ENCODE measurements at places on chromosomes 3 and 15. TPM values are rescaled to one million over a fixed set of nuclear protein-coding genes. Genes with fewer than 3 reads are reported as not detected.

- H3K27ac ChIP-seq, result no peak overlapping the region
- H3K27me3 ChIP-seq, result no peaks in the 10 kb centered on the region
- H3K4me1 ChIP-seq, result no peaks in the 10 kb centered on the region
Measured at GRCh38 chr3:49639551-49639950, 34.6 kb upstream of the APEH start.

DNA sequence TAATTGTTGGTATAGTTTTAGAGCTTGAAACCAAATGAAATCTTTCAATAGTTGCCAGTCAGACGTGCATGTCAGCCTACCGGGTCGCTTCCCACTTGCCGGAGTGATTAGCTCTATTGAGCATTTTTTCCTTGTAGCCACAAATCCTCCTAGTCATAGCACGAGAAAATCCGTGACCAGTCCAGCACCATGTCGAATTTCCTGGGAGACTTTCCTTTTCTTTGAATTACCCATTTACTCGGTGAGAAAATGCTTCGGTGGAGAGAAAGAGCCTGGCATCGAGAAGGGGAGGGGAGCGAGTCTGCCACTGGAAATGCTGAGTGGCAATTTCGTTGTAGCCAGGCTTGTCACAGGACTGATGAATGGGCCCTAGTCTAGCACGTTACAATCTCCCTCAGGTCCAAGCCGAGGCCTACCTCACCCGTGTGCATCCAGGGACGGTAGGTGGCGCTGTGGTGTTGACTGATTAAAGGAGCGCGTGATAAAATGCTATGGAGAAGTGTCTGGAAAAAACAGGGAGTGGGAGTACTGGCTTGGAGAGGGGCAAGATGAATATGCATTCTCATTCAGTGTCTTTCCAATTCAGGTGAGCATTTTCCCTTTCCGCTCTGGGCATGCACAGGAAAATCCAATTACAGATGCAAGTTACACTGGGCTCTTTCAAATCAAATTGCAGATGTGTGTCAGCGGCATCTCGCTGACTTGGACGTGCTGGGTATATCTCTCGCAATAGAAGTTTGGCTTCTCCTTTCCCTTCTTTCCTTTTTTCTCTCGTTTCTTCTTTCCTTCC, 238.8 kb downstream of the EDEM1 start:
- peaks cover 14% of the 10 kb centered on the region for H3K4me1 ChIP-seq
- peak; percentile 84 for DNase-seq
- peaks cover 7% of the 10 kb centered on the region for H3K27me3 ChIP-seq

DNA sequence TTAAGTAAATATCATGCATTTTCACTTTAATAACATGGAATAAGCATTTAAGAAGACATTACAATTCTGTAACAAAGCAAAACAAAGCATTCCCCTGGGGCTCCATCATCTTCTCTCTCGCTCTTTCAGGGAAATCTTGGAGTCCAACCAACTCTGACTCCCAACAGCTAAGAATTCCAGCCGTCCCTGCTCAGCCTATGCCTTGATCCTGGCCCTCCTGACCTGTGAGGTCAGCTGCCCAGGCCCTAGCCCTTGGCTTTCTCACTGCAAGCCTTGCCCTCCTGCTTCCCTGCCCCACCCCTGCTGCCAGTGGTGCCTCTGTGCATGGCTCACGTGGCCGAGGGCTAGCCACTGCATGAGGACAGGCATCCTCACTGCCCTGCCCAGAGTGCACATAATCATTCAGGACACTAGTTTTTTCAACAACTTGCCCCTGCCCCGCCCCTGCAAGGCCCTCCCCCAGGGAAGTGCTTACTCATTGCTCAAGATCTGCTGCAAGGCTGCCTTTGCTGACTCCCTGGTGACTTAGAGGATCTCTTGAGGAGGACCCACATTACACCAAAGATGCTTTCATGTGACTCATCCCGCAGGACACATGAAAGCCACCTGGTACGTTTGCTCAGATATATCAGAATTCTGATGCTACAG, 37.6 kb downstream of the MTMR10 start:
- H3K4me3 ChIP-seq, result no peak overlapping the region
- no peaks in the 10 kb centered on the region for H3K27me3 ChIP-seq

DNA sequence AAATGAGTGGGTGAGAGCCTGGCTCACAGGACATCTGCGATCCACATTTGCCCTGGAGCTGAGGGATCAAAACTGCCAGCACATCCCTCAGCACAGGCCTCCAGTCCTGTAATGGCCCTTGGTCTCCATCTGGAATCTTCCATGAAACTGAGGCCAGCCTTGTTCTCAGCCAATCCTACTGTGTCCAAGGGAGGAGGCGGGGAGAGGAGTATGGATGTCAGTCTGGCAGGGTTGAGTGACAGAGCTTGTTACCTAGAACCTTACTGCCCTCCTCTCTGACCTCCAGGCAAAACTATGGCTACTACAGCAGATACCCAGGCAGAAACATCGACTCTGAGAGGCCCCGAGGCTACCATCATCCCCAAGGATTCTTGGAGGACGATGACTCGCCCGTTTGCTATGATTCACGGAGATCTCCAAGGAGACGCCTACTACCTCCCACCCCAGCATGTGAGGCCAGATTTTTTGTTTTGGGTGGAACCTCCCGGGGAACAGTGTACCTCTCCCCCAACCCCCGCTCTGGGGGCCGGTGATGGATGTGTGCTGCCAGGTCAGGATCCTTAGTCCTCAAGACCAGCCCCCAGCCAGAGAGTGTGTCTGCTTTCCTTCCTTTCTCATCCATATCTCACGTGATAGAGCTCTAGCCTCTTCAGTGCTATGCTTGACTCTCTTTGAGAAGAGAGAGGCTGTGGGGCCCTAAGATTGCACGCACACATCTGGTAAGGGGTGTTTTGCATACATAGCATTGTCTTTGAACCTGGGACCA, 41.3 kb downstream of the CHDH start:
- no peaks in the 10 kb centered on the region for H3K4me1 ChIP-seq
- no peaks in the 10 kb centered on the region for H3K36me3 ChIP-seq
- no peak overlapping the region for H3K27ac ChIP-seq
- no peaks in the 10 kb centered on the region for H3K27me3 ChIP-seq

- no peak overlapping the region for H3K4me3 ChIP-seq
- no peak for DNase-seq
- peaks cover 1% of the 10 kb centered on the region for H3K36me3 ChIP-seq
Measured at GRCh38 chr3:52333869-52334557, 17.9 kb downstream of the DNAH1 start.

- no peaks in the 10 kb centered on the region for H3K36me3 ChIP-seq
- no peak for DNase-seq
- no peak overlapping the region for H3K27ac ChIP-seq
- peaks cover 1% of the 10 kb centered on the region for H3K27me3 ChIP-seq
Measured at GRCh38 chr3:127985655-127986225, 66.5 kb upstream of the SEC61A1 start.

DNA sequence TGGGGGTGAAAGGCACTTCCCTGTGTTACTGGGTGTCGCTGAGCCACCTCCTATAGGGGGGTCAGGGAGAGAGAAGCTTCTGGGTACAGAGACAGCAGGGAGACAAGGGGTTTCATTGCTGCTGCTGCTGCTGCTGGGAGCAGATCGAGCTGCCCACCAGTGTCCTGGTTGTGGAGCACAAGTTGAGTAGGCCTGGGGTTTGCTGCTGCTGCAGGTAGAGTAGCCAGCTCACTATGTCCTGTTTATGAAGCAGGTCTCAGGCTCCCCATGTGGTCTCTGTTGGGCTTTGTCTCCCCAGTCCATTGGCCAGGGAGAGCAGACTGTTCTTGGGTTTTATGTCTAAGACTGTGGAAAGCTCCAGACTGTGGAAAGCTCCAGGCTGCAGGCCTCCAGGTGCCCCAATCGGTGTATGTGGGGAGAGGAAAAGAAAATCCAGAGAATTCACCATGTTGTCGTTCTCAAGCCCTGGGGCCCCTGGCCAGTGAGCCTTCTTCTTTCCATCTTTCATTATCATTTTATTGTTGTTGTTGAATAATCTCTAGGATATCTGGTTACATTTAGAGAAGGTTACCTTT, 157.8 kb downstream of the ADAMTS17 start:
- no peak overlapping the region for H3K27ac ChIP-seq
- no peaks in the 10 kb centered on the region for H3K4me1 ChIP-seq
- H3K36me3 ChIP-seq, result no peaks in the 10 kb centered on the region
- no peak overlapping the region for H3K4me3 ChIP-seq
- H3K27me3 ChIP-seq, result no peaks in the 10 kb centered on the region

- no peaks in the 10 kb centered on the region for H3K4me1 ChIP-seq
- no peak overlapping the region for H3K27ac ChIP-seq
- H3K4me3 ChIP-seq, result no peak overlapping the region
- no peak for DNase-seq
Measured at GRCh38 chr3:126132751-126133511, 47.5 kb downstream of the ALDH1L1 start.

DNA sequence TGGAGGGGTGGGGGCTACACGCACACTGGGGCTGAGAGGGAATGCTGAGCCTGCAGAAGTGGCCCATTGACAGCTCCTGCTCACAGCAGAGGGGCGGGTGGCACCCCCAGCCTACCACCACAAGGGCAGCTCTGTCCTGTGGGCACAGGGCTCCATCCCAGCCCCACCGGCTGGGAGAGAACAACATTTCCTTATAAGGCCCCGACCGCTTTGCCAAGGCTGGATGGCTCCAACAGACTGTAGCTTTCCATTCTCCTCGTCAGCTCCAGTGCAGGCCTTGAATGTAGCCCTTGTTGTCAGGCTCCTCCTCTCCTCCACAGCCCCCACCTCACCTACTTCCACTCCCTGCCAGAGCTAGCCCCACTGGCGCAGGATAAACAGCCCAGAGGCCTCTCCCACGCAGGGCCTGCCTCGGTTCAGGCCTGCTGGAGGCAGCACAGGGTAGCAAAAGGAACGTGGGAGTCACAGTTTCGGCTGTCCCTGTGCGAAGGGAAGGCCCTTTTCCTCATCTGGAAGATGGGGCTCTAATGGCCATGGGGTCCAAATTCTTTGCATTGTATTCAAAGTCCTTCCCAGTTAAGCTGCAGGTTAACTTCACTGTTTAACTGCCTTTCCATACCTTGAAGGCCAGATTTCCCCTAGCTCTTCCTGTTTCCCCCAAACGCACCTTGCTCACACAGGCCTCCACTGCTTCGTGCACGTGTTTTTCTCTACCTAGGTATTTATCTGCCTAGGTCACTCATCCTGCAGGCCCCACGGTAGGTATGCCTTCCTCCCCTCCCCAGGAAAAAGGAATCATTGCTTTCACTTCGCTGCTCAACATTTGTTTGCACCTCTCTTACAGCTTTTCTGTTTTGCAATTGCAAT, 101.6 kb upstream of the LPP start:
- H3K4me3 ChIP-seq, result no peak overlapping the region
- H3K27me3 ChIP-seq, result peaks cover 3% of the 10 kb centered on the region
- DNase-seq, result no peak

GRCh38 chr3:8441969-8442559, 59.6 kb upstream of the LMCD1 start:
- H3K4me1 ChIP-seq, result no peaks in the 10 kb centered on the region
- DNase-seq, result no peak
- H3K4me3 ChIP-seq, result no peak overlapping the region
- H3K27me3 ChIP-seq, result peaks cover 2% of the 10 kb centered on the region

- no peaks in the 10 kb centered on the region for H3K36me3 ChIP-seq
- H3K27ac ChIP-seq, result no peak overlapping the region
- H3K27me3 ChIP-seq, result peaks cover 5% of the 10 kb centered on the region
Measured at GRCh38 chr3:39977058-39977794, 167.8 kb downstream of the MYRIP start.

DNA sequence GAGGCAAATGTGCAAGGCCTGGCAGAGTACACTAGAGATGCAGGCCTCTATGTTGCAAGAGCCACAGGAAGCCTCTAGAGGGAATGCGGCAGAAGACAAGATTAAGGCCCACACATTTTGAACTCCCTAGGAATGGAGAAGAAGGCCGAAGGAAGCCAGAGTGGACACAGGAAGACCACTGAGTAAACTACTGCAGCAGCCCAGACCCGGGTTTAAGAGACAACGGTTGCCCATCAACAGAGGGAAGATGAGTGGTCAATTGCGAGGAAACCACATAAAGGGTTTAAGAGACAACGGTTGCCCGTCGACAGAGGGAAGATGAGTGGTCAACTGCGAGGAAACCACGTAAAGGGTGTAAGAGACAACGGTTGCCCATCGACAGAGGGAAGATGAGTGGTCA, 14.6 kb downstream of the CHSY1 start:
- no peak overlapping the region for H3K4me3 ChIP-seq
- peaks cover 37% of the 10 kb centered on the region for H3K36me3 ChIP-seq
- H3K27me3 ChIP-seq, result no peaks in the 10 kb centered on the region
- DNase-seq, result no peak
- H3K27ac ChIP-seq, result no peak overlapping the region

- H3K4me3 ChIP-seq, result no peak overlapping the region
- peaks cover 33% of the 10 kb centered on the region for H3K4me1 ChIP-seq
- H3K27me3 ChIP-seq, result no peaks in the 10 kb centered on the region
- DNase-seq, result peak; percentile 84
Measured at GRCh38 chr3:53109891-53110771, 20.1 kb downstream of the RFT1 start.

GRCh38 chr3:42424911-42425310, 14.5 kb upstream of the LYZL4 start:
- no peak overlapping the region for H3K4me3 ChIP-seq
- no peak overlapping the region for H3K27ac ChIP-seq
- H3K27me3 ChIP-seq, result peaks cover 5% of the 10 kb centered on the region
- no peaks in the 10 kb centered on the region for H3K36me3 ChIP-seq
- H3K4me1 ChIP-seq, result no peaks in the 10 kb centered on the region

GRCh38 chr15:66784174-66784573, 82.1 kb downstream of the SMAD6 start:
- no peak overlapping the region for H3K27ac ChIP-seq
- H3K36me3 ChIP-seq, result no peaks in the 10 kb centered on the region
- DNase-seq, result no peak
- H3K27me3 ChIP-seq, result no peaks in the 10 kb centered on the region
- no peak overlapping the region for H3K4me3 ChIP-seq

GRCh38 chr3:197687570-197687969, 49.1 kb downstream of the RUBCN start:
- H3K36me3 ChIP-seq, result peaks cover 13% of the 10 kb centered on the region
- H3K4me1 ChIP-seq, result peaks cover 2% of the 10 kb centered on the region
- H3K27ac ChIP-seq, result no peak overlapping the region
- no peak overlapping the region for H3K4me3 ChIP-seq
- no peaks in the 10 kb centered on the region for H3K27me3 ChIP-seq
- DNase-seq, result no peak

DNA sequence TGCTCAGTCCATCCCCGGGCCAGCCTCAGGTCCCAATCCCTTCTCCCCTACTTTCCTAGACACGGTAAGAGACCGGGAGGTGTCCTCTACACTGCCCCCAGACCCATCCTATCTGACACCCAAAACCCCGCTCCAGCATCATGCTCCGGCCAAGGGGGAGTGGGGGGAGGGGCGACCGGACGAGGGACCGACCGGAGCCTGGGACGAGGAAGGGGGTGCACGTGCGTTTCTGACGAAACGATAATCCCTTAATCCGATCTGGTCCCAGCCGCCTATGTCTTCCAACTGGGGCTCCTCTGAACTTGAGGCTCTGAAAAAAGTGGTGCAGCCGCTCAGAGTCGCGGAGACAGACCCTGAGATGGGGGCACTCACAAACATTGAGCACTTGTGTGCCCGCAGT, 494 bp downstream of the CPLX3 start:
- H3K4me3 ChIP-seq, result no peak overlapping the region
- H3K27me3 ChIP-seq, result peaks cover 21% of the 10 kb centered on the region
- H3K4me1 ChIP-seq, result peaks cover 6% of the 10 kb centered on the region
- DNase-seq, result no peak

The CTXND1 gene
- not detected for total RNA-seq

The HTR3E gene
- total RNA-seq, result not detected

The GOLGA6D gene
- not detected for total RNA-seq

The EXOSC7 gene
- total RNA-seq, result 61.4 TPM

The IFT80 gene
- total RNA-seq, result 9.3 TPM

The AGTR1 gene
- total RNA-seq, result not detected

The ANKUB1 gene
- total RNA-seq, result not detected

The GRAMD2A gene
- total RNA-seq, result not detected

The CXCR6 gene
- not detected for total RNA-seq
